Fibroblast of mammary gland (primary cell): ENCODE measurements at places on chromosomes 11 and 22.

GRCh38 chr22:39765661-39766060, 127.9 kb downstream of the ENTHD1 start:
- DNase-seq = no peak

GRCh38 chr11:134270250-134270714, 5.9 kb upstream of the GLB1L3 start:
- DNase-seq = no peak

GRCh38 chr11:36398231-36398953, 102.3 kb downstream of the PRR5L start:
- DNase-seq = no peak

DNA sequence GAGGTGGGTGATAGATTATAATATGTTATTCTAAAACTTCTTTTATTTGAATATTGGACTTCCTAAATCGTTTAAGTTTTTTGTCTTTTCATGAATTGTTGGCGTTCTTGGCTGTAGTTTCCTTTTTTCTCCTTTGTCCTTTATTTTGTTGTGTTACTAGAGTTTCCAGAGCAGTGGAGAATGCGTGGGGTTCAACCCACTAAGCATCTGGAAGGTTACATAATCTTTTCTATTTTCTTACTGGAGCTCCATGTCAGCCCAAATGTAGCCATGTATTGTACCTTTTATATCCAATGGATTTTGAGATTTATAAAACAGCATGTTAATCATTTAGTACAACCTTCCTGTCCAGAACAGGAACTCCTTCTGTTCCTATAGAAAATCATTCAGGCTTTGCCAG, 63.2 kb downstream of the PPP6R3 start:
- DNase-seq = no peak

- DNase-seq = no peak
These were observed 60.3 kb downstream of the CWF19L2 start for GRCh38 chr11:107397357-107397756.

- DNase-seq = no peak
These were observed 26.2 kb downstream of the ELF5 start for GRCh38 chr11:34487430-34487829.

DNA sequence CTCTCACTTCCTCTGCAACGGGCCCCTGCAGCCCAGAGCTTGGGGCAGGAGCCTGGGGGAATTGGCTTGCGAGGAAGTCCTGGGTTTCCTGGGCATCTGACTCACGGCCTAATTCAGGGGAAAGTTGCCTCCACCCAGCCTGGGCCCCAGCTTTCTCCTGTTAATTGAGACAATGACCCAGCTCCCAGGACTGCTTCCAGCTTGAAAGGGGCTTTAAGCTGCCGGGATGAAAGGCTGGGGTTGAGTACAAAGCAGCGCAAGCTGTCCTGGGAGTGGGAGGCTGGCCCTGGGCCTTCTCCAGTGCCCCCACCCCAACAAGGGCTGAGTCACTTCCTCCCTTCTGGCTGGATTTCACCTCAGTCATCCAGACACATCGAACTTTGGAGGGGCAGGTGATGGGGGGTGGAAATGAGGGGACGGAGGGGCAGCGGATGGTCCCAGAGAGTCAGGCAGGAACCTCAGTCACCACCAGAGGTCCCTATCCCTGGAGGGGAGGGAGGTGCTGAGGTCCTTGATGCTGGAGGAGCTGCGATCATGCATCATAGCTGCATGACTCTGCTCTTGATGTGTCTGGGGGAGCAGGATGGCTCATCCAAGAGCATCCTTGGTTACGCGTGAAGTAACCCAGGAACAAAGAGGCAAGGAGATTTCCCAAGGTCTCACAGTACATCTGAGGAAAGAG, 30.1 kb upstream of the OAF start:
- peak; percentile 96 for DNase-seq

- DNase-seq = peak; percentile 49
These were observed 79.9 kb downstream of the AMBRA1 start for GRCh38 chr11:46513934-46514342.

GRCh38 chr11:67649634-67650510, 658 bp downstream of the ACY3 start:
- DNase-seq = no peak

DNA sequence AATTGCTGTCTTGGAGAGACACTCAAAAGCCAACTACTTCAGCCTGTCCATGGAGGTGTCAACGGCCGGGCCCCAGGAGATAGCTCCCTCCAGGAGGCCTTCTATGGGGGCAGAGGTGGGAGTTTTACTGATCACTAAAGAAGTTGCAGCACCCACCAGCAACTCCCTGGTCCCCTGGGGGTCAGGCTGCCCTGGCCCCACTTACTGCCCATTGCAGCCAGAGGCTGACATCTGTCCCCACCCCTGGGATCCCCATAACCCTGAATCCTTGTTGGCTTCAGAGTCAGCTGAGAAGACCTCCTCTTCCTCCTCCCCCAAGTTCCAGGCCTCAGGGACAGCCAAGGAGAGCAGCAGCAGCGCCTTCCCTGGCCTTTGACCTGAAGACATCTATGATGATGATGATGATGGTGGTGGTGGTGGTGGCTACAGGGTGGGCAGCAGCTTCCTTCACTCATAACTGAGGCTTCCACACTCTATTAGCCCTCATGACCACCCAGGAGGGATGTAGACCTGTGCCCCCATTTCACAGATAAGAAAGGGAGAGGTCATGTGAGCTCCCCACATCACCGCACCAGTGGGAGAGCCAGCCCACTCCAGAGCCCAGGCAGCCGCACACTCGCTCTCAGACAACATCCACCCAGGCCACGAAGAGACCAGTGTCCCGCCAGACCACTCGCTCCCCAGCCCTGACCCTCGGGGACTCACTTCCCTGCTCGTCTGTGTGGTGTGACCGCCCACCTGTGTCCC, 43.8 kb upstream of the FGF3 start:
- DNase-seq = no peak

GRCh38 chr22:50118557-50119168, 28.9 kb downstream of the MOV10L1 start:
- peak; percentile 90 for DNase-seq

GRCh38 chr22:39297490-39298240, 21.8 kb downstream of the RPL3 start:
- DNase-seq = no peak

- no peak for DNase-seq
These were observed 6.9 kb downstream of the MOB2 start for GRCh38 chr11:1479678-1480118.

- DNase-seq = no peak
These were observed 32.8 kb downstream of the CADM1 start for GRCh38 chr11:115471367-115471766.

DNA sequence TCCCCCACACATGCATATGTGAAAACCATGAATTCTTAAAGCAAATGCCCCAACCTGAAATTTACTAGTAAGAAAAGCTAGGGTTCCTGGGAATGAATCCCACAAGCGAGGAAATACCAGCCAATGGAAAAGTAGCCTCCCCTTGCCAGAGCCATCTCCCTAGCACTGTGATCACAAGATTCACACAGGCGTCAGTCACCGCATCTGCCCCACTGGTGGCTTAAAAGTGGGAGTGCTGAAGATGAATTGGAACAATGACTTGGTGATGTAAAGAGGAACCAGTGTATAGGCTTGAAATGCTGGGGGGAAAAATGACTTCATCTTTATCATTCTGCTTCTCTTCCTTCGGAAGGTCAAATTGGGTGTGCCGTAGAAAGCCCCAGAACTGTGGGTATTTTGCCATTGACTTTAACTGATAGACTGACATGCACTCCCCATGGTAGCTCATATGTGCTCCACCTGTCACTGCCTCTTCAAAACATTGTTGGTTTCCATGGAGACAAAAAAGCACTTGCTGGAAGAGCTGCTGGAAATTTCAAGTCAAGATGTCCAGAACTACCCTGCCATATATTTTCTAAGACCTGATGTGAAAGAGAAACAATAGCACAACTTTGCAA, 19.2 kb upstream of the ASPHD2 start:
- no peak for DNase-seq

GRCh38 chr11:68295940-68296339, 16.5 kb upstream of the LRP5 start:
- no peak for DNase-seq

- DNase-seq = no peak
These were observed 736.4 kb downstream of the KCNA4 start for GRCh38 chr11:29280452-29280851.

- DNase-seq = peak; percentile 87
These were observed 67.3 kb upstream of the CREB3L1 start for GRCh38 chr11:46210133-46210636.

DNA sequence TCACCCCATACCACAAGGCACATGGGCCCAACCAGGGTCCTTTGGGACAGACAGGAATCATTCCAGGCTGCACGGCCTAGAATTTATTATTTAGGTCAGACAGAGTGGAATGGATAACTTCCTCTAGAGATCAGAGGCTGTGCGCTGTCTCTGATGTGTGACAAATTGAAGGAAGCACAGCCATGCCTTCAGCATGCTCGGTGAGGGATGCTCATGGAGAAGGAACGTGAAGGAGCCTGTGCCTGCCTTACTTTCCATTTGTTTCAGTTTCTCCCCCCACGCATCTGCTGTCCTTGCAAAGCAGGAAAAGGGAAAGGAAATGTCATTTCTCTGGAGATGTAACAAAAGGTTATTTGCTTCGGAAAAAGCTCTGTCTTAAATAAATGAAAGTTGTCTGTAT, 644.1 kb downstream of the OPCML start:
- DNase-seq = no peak

DNA sequence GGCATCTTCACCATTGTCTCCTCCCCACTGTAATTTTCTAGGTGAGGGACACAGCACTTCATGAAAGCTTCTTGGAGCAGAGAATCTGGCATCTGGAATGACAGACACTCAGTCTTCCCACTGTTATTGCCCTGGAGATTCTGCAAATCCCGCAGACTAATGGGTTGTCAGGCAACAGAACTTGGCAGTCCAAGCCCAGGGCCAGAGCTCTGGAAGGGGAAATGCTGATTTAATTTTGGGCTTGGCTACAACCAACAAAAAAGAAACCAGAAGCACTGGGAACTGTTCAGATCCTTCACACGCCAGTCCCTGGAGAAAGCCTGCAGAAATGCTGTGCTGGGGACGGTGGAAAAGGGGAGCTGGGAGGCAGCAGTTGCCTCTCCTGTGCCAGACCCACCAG, 71.5 kb upstream of the BID start:
- DNase-seq = no peak

GRCh38 chr11:24406389-24406788, 90.5 kb upstream of the LUZP2 start:
- no peak for DNase-seq

DNA sequence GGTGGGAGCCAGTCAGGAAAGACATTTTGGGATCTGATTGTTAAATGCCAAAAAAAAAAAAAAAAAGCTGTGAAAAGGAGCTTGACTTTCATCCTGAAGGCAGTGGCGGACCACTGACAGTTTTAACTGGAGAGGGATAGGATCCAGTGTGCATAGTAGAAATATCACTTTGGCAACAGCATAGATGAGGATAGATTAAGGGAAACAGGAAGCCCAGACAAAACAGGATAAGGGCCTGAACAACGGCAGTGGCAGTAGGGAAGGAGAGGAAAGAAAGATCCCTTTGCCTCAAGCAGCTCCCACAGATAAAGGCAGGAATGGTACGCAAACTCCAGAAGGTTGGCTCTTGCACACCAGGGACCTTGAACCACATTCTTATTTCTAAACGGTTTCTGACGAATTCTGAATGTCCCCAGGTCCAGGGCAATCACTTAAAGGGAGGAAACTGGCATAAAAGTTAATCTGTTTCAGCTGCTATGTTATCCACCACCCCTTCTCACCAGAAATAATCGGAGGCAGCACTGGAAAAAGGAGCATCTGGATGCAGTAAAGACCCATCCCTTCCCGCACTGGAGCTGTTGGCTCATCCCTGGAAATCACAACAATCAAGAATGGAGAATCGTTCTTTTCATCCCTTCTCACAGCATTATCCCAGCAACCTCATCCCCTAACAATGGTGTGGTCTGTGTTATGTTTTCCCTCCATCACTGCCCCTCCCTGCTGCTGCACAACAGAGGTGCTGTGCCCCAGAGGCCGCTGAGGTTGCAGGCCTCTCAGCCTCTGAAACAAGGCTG, 99.1 kb downstream of the GAB2 start:
- DNase-seq = no peak

- DNase-seq = no peak
These were observed 826 bp upstream of the PTPRJ start for GRCh38 chr11:47979378-47980087.

DNA sequence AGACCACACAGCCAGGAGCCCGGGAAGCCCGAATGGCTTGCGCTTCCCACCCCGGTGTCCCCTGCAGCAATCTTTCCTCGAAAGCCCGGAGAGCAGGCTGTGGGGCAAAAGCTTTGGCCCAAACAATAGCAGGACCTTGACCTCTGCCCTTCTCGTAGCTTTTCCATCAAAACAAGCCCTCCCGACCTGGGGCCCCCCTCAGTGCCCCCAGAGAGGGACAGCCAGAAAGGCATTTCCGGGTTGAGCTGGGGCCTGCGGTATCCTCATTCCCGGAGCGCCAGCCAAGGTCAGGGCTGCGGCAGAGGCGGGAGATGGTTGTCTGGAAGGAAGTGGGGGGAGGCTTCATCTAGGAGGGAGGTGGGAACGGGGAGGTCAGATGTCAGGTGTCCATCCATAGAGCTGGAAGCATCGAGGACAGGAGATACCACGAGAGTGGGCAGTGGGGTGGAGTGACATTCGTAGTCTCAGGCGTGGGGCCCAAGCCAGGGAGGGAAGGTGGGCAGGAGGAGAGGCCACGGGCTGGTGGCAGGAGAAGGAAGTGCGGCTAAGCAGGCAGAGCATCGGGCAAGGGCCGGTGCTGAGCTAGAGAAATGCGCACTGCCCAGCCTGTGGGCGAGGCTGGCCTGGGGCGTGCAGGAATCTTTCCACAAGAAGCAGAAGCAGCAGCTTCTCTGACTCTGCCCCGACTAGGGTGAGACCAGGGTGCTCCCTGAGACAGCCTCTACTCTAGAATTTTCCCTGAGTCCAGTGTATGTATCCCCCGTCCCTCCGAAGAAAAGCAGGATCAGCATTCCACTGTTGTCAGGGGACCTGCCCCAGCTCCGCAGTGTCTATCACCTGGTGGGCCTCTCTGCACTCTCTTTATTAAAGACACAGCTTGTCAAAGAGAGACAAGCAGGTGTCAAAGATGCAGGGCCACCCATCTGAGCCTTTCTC, 14.3 kb downstream of the PDGFB start:
- DNase-seq = no peak

DNA sequence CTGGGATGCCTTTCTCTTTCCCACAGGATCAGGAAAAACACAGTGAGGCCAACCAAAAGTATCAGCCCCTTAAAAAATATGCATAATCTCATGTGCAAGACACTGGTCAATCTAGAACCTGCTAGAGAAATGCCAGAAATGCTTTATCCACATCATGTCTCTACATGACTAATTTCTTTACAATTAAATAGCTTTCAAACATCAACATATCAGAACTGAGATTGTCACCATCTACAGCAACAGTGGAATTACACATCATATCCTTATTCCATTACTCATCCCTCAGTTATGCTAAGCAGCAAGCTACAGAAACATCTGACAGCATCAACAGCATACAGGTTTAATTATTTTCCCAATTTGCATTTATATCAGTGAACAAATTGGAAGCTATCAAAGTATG, 78.8 kb downstream of the DDIAS start:
- peak; percentile 78 for DNase-seq

DNA sequence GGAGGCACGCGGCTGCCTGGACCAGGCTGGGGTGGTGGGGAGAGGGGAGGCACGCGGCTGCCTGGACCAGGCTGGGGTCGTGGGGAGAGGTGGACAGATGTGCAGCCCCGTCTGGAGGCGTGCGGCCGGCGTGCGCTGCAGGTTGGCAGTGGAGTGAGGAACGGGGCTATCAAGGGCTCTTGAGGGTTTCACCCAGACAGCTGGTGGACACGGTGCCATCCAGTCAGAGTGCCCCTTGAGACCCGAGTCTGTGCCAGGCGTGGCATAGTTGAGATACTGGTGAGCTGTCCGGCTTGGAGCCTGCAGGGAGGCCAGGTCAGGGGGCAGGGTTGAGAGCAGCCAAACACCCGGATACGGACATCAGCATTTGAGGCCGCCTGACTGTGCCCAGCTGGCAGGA, 1.5 kb upstream of the GRAMD4 start:
- DNase-seq = no peak
